Stimulated activated naive CD4-positive, alpha-beta T cell treated with Interleukin-2 at 50 U/mL for 16 hours (primary cell): ENCODE measurements at places on chromosomes 4 and X.

GRCh38 chrX:145773006-145773405, 44.6 kb upstream of the SLITRK2 start:
- no peak for DNase-seq

DNA sequence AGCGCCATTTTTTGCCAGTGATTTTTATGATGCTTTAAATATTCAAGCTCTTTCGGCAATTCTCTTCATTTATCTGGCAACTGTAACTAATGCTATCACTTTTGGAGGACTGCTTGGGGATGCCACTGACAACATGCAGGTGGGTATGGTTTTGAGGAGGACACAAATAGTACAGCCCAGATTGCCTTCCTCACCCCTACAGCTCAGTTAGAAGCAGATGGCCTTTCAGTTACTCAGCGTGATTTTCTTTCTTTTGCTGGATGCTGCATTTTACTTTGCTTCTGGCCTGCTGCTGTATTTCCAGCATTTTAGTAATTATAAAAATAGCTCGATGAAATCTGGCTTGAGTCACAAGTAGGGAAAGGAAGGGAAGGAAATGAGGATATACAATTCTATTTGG, 114.7 kb downstream of the SLC4A4 start:
- no peak for DNase-seq

GRCh38 chr4:169030562-169030982, 20.5 kb upstream of the CBR4 start:
- no peak for DNase-seq

DNA sequence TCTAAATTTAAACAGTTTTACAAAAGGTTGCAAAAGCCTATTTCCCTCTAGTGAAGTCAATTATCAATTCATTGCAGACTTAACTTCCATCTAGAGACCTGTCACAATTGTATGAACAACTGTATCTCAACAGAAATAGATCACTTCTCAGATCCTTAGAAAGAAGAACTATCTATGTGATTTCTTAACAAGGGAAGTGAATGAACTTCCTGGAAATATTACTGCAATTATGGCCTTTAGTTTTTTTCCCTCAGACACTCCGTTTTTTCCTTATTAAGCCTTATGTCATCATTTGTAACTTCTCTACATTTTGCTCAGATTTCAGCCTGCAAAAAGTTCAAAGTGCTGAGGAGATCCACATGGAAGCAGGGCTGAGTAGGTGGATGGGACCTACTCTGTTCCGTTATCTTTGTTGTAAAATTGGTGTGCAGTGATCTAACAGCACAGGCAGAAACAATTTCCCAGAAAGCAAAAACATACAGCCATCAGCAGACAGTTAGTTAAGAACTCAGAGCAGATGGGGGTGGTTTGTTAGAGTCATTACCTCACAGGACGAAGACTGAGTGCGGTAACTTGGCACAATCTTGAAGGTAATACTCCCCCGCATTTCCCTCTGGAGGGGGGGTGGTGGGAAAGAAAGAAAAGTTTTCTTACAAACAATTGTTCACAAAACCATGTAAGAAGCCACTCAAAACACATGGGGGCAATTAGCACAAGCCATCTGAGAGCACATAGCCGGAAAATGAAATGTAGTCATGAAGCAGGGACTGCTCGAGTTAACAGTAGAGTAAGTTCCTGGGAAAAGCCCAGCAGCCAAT, 112.3 kb downstream of the NYX start:
- DNase-seq = peak; percentile 2

- no peak for DNase-seq
These were observed 359.6 kb upstream of the NOCT start for GRCh38 chr4:138655985-138656384.

DNA sequence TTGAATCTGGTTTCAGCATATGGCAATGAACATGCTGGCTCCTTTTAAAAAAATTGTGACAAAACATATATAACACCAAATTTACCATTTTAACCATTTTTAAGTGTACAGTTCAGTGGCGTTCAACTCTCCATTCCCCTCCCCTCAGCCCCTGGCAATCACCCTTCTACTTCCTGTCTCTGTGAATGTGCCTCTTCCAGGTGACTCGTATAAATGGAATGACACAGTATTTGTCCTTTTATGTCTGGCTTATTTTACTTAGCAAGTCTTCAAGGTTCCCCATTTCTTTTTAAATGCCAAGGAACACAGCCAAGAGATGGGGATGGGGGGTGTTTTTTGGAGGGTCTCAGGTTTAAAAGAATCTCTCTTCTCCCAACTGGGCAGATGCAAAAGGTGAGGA, 35.4 kb upstream of the BCLAF3 start:
- no peak for DNase-seq

GRCh38 chrX:47380268-47380667, 9.9 kb downstream of the ZNF157 start:
- peak; percentile 55 for DNase-seq

- no peak for DNase-seq
These were observed 37.0 kb downstream of the HTT start for GRCh38 chr4:3111461-3111860.

- no peak for DNase-seq
These were observed 605.1 kb downstream of the ADGRL3 start for GRCh38 chr4:61805227-61805626.

DNA sequence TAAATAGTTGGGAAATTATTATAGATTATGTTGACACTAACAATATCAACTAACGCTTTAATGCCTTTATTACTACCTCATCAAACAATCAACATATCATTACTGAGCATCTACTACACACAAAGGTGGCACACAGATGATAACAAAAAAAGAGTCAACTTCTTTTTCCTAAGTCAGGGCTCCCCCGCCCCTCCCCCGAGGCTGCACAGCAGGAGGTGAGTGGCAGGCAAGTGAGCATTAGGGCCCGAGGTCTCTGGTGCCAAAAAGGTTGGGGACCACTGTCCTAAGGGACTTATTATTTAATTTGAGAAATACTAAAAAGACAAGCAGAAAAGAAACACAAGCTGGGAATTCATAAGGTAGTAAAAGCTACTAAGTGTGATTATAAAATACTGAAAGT, 50.3 kb upstream of the MCF2 start:
- no peak for DNase-seq

- no peak for DNase-seq
These were observed 98.8 kb downstream of the ADRA2C start for GRCh38 chr4:3864742-3865721.

DNA sequence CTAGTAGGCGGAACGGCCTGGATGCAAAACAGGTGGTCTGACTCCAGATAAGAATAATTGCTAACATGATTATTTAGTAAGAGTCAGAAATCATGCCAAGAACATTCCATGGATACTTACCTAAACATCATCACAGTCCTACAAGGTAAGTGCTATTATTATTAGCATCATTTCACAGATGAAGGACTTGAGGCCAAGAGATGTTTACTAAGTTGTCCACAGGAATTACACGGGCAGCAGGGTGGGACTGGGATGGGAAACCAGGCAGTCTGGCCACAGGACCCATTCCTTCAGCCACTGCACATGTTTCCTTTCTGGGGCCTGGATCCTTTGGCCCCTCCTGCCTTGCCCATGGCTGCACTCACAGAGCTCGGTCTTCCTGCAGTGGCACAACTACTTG, 48.3 kb downstream of the ANAPC4 start:
- DNase-seq = no peak

DNA sequence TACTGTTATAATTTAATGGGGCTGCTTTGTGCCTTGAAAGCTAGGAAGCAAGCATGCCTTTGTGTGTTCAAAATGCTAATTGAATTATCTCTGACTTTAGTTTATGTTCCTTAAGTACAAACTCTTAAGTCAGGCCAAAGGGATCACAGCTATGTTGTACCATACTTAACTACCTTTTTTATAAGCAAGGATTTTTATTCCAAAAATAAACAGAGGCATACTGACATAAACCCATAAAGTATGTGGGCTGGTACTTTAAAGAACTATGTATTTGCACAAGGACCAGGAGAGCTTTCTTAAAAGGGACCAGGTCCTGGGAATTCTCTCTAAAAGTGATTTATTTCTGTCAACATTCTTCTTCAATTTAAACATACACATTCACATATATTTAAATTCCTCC, 57.8 kb upstream of the HCCS start:
- no peak for DNase-seq

DNA sequence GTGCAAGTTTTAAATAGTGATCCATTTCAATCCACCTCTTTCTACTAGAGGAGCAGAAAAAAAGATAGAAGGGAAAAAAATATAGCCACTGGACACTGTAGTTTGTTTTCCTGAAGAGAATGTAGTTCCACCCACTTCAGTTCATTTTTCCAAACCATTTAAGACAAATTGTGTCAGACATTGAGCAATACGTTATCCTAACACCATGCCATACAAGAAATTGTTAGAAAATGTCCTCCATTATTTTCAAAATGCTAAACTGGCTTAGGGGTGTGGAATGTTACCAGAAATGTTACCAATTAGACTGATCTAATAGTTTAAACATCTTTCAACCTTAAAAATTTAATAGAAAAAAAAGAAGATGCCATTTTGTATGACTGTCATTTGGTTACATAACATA, 48.6 kb upstream of the ETNPPL start:
- no peak for DNase-seq
